Ovary (tissue), 10 donors: ENCODE measurements at places on chromosomes 7 and 10. TPM values are rescaled to one million over a fixed set of nuclear protein-coding genes. Genes with fewer than 3 reads are reported as not detected.
A peak's percentile ranks its signal among the peaks of the same experiment; 100 is the strongest.

DNA sequence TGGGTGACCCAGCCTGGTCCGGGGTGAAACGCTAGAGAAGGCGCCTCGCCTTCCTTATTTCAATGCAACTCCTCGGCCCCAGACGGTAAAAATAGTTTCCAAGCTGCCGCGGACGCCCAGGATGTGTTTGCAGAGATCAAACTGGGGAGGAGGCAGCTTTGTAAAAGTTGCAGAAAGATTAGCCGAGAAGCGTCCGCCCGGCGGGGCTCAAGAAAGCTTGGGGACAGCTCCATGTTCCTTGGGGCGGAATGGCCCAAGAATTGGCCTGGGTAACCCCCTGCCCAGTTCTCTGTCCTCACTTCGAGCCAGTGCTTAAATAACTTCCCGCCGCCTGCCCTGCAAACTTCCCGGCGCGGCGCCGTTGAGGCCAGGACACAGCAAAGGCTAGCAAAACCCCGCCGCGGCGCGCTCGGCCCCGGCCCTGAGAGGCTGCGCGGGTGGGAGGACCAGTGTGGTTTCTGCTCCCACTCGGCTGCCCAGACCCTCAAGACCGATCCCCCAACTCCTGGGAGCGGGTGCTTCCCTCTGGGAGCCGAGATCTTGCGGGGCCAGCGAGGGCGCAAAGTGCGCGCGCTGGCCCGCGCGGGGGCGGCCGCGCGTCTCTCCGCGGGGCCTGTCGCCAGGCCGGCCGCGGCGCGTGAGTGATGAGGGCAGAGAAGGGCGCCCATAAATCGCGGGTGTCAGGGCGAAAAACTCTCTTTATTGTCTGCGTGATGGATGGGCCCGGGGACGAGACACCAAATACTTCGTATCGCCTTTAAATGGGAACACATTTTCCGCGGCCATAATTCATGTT is 6.3 kb upstream of the ZNF503 start:
- H3K4me3 ChIP-seq, result peak overlapping the region; percentile 83
- peak overlapping the region; percentile 68 for H3K27ac ChIP-seq
- peak; percentile 68 for DNase-seq
- no peaks in the 10 kb centered on the region for H3K36me3 ChIP-seq

SLC18A2 gene
- total RNA-seq, result 2.8 TPM

GRCh38 chr7:50329775-50330174 is 25.3 kb downstream of the IKZF1 start:
- H3K4me3 ChIP-seq, result no peak overlapping the region
- H3K4me1 ChIP-seq, result no peaks in the 10 kb centered on the region

RSBN1L gene
- total RNA-seq, result 26.2 TPM

GRCh38 chr7:69166979-69167516 is 431.2 kb upstream of the AUTS2 start:
- no peak overlapping the region for H3K27ac ChIP-seq
- no peaks in the 10 kb centered on the region for H3K27me3 ChIP-seq
- H3K4me3 ChIP-seq, result no peak overlapping the region
- H3K36me3 ChIP-seq, result no peaks in the 10 kb centered on the region
- no peaks in the 10 kb centered on the region for H3K4me1 ChIP-seq

DNA sequence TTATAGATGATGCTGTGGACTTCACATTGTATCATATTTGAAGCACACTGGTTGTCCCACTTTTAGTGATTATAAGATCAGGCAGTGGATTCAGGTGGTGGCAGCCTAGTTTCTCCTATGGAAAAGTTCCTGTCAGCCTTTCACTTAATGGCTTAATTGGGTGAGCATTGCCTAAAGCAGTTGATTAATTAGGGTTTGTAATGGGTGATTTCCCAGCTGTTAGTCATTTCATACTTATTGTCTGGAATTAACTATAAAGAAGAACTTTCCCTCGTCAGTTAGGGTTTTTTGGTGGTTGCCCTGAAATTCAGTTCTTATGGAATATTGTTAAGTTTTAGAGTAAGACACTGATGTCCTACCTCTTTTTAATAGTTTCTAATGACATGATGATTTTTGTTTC is 78.8 kb downstream of the SLC25A40 start:
- no peaks in the 10 kb centered on the region for H3K27me3 ChIP-seq
- H3K36me3 ChIP-seq, result no peaks in the 10 kb centered on the region
- DNase-seq, result no peak
- H3K4me1 ChIP-seq, result no peaks in the 10 kb centered on the region

LGI1 gene
- not detected for total RNA-seq
